ENCODE measurements at places on chromosomes 7 and 10.

GRCh38 chr10:86744067-86744725 is 12.2 kb upstream of the BMPR1A start:
- no peak for DNase-seq

- no peak for DNase-seq
Observed at GRCh38 chr7:32479574-32480200, 10.5 kb downstream of the LSM5 start.

DNA sequence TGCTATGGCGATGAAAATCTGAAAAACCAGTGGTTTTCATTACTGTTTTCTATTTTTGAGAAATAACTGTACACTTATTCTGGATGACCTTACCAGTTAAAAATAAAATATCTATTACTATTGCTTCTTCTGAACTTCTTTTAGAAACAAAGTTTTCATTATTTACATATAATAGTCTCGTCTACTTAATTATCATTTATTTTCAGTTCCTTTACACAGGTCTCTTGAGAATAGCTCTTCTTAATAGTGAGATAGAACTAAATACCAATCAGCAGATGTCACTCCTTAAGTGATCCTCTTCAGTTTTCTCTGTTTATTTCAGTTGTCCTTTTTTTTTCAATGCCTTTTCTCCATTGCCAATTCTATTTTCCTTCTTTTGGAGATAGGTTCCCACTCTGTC is 4.3 kb upstream of the GLCCI1 start:
- no peak for DNase-seq

- DNase-seq = no peak
Observed at GRCh38 chr10:34580643-34581042, 234.5 kb downstream of the PARD3 start.

- no peak for DNase-seq
Observed at GRCh38 chr10:44435196-44435595, 50.3 kb upstream of the CXCL12 start.

DNA sequence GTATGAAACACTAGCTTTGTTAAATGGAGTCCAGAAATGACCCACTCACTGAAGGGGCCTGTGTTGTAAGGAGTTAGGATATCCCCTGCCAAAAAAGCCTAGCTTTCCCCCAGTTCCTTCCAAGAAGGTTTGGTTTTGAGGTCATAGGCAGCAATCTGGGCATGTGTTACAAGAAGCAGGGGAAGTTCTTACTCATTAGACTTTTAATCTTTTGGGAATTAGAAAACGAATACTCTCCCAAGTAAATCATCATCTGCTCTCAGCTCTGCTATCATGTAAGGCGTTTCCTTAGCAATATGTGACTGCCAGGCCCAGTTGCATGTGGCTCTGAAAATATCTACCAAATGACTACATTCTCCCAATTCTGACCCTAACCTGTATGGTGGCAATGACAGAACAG is 3.7 kb downstream of the NOD1 start:
- no peak for DNase-seq
